ENCODE measurements at places on chromosomes 16 and 17.

DNA sequence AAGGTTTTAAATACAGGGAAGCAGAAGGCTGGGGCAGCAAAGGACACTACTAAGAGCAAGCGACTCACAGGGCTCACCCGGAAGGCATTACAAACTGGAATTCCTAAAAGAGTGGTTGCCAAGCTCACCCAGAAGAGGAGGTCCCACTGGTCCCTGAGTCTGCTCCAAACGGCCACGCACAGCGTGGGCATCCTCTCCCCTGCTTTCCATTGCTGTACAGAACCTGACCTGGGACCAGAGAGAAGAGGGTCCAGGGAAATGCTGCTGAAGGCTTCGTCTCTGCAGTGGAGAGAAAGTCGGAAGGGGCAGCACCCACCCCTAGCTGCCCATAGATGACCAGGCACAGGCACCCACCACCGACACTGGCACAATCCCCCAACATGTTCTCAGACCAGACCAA is 67.2 kb downstream of the ADCY9 start:
- DNase-seq: no peak

GRCh38 chr16:1561266-1561665 is 27.8 kb downstream of the TMEM204 start:
- no peak for DNase-seq

GRCh38 chr16:84692451-84693214 is 7.2 kb upstream of the USP10 start:
- no peak for DNase-seq

DNA sequence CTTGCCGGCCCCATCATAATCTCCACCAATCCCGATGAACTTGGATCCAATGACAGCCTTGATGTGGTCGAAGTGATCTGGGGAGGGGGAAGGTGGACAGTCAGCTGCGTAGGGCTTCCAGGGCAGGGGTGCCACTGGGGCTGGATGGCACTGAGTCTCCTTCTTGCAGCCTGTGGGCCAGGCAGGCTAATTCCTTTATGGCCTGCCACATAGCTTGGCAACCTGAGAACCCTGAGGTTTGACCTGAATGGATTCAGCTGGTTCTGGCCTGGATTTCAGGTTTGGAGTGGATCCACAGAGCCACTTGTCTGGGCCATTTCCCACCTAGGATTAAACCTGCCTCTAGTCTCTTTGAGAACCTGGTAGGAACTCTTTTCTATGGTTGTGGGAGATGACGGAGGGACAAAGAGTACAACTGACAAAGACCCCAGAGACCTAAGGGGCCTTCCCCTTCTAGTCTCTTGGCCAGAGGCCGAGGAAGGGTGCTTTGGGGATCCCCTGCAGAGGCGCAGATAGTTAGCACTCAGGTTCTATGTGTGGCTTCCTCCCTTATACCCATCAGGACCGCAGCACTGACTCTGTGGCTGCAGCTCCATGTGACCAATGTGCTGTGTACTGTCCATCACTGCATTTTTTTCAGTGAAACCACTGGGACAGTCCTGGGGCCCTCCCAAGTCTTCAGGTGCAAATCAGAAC is 9.2 kb upstream of the DPEP3 start:
- no peak for DNase-seq

DNA sequence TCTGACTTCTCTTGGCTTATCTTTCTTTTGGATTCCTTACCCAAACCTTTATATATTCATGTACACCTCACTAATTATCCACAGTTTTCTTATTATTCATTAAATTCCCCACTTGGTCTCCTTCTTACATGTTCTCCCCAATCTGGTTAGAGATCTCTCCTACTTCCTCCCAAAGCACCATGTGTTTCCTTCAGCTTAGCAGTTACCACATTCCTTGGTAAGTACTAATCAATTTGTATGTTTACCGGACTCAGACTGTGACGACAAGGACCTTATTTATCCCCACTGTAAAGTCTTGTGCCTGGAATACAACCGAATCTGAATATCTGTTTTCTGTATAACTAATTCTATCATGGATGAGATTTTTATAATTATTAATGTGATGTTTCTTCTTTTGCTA is 389.5 kb downstream of the KCNJ2 start:
- DNase-seq: no peak
